ENCODE measurements at places on chromosomes 13 and 19.

GRCh38 chr19:44782729-44783128 is 5.0 kb downstream of the CBLC start:
- DNase-seq = no peak

- DNase-seq = peak; percentile 45
These were observed 133.9 kb downstream of the IRS2 start for GRCh38 chr13:109652531-109652930.

DNA sequence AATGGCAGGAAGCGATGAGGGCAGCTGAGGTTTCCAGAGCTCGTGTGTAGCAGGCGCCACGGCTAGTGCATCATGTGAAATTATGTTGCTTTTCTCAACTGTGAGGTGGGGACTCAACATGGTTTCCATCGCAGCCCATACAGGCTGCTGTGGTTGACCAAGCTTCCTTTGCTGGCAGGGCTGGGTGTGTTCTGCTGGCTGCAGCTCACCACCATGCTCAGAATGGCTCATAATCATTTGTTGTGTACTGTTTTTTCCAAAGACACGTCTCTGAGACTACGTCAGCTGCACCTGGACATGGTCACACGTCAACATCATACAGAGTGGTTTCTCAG is 16.1 kb upstream of the RASA3 start:
- DNase-seq = no peak

DNA sequence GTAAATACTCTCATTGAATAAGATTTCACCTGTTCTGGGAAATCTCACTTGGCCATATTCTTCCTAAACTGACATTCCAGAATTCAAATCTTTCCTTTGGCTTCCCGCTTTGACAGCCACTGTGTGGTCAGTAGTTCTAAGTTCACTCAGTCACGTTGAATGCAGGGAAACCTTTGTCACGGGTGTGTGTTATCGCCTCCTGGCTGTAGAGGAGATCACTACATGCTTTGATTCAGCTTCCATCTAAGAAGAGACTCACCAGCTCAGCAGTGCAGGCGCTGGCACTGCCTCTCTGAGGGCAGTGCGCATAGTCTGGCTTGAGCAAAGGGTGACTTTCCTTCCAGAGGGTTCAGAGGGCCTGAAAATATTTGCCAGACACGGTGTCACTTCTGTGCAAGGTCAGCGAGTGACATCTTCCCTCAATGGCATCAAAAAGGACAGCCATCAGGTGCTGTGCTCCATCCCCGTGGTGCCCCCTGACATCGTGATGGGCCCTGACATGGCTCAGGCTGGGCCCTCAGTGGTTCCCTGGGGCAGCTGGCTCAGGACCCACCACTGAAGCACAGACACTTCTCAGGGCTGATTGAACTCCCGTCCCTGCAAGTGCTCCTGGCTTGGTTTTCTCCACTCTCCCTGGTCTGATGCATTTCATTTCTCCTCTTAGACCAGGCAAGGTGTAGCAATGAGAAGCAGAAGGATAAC is 635.4 kb upstream of the ARGLU1 start:
- DNase-seq = no peak

DNA sequence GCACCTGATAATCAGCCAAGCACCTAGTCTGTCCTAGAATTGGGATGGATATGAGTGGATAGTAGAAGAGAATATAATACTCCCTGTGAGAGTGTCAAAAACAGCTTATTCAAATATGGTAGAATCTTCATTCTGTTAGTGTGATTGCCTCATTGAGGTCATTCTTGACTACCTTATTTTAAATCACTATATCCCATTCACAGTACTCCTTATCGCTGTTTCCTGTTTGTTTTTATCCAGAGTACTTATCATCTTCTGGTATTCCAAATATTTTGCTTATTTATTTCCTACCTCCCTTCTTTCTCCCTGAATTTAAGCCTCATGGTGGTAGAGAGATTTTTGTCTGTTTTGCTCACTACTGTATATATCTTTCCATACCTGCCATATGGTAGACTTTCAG is 9.9 kb downstream of the NDFIP2 start:
- peak; percentile 12 for DNase-seq

- DNase-seq = peak; percentile 99
These were observed 12.8 kb downstream of the IER2 start for GRCh38 chr19:13162724-13163608.

GRCh38 chr13:51549593-51549992 is 34.7 kb upstream of the WDFY2 start:
- no peak for DNase-seq

GRCh38 chr13:60137911-60138560 is 25.7 kb downstream of the DIAPH3 start:
- DNase-seq = no peak

- no peak for DNase-seq
These were observed 9.5 kb upstream of the RFX1 start for GRCh38 chr19:14015524-14016035.

DNA sequence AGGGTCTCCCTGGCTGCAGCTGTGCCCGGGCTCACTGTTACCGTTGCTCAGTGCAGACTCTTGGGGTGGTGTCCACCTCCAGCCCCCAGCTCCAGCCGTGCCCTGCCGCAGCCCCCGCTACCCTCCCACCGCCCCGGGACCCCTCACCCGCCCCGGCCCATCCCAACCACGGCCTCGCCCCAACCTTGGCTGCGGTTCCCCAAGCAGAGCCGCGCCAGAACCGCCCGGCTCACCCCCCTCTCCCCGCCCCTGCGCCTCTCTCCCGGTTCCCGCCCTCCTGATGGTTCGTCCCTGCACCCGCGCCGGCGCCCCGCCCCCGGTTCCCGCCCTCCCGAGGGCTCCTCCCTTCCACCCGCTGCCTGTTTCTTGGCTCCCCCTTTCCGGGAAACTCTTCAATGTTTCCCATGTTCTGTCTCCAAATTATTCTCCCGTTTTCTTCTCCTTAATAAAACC is 40.3 kb downstream of the ANKRD10 start:
- peak; percentile 83 for DNase-seq

DNA sequence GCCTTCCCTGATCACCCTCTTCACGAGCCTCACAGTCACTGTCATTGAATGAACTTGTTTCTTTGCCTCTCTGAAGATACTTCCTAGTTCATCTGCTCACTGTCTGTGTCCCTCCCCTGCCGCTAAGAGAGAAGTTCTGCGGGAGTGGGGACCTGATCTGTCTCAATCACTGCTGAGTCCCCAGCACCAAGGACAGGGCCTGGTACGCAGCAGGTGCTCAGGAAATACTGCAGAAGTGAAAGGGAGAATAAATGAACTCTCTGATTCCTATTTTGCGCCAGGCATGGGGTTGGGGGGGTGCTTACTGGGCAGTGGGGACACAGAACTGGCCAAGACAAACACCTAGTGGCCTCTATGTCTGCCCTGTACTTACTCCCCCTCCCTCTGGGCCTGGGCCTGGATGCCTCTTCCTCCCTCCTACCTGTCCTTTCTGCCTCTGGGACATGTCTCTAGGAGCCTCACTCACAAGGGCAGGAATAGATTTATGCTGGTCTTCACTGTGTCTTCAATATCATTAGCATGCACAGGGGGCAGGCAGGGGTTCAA is 17.5 kb downstream of the FCGBP start:
- DNase-seq = no peak

DNA sequence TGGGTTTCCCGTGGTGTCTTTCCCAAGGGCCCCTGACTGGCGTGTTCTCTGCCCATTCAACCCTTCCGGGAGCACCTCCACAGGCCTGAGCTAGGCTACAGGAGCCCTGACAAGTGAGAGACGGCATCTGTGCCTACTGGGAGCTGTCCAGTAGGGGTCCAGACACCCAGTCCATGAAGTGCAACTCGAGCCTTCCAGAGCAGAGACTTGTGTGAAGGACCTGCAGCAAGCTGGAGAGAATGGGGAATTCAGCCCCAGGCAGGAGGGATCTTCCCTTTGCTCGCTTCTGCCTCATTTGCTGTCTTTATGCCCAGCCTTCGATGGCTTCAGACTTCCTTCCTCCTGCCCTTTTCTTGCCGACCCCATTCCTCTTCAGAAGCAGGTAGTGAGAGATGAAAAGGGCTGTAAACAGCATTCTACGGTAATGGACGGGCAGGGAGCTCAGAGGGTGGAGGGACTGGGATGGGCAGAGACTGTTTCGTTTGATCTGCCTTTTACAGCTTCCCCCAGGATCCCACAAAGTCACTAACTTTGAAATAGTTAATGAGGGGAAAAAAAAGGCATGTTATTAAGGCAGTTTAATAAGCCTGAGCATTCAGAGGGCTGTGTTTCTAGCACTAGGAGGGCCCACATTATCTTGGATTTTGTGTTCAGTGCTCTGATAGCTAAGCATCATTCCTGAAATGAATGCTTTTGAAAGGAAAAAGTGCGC is 327.6 kb downstream of the FGF9 start:
- DNase-seq = no peak

GRCh38 chr19:493391-494170 is 2.7 kb upstream of the MADCAM1 start:
- no peak for DNase-seq

- no peak for DNase-seq
These were observed 210.1 kb downstream of the LIG4 start for GRCh38 chr13:108005231-108005630.

DNA sequence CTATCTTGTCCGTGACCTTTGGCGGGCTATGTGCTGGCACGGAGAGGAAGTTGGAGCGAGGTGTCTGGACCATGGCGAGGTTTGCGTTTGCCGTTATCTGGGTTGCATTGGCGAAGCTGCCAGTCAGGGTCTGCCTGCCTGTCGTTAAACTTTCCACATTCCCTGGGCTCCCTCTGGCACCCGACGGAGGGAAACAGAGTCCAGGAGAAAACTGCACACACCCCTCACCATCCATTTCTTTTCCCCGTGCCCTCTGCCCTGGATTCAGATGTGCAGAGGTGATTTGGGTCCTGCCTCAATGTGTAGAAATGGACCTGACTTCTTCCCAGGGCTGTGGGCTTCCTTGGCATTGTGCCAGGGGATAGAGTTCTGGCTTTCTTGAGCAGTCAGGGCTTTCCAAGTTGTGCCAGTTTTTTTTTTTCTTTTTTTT is 142.4 kb downstream of the URI1 start:
- DNase-seq = no peak

GRCh38 chr13:45630791-45631190 is 15.3 kb upstream of the ERICH6B start:
- DNase-seq = peak; percentile 50

GRCh38 chr13:29859971-29860370 is 9.6 kb upstream of the UBL3 start:
- peak; percentile 93 for DNase-seq

GRCh38 chr13:27728271-27728670 is 64.0 kb upstream of the GSX1 start:
- peak; percentile 15 for DNase-seq

DNA sequence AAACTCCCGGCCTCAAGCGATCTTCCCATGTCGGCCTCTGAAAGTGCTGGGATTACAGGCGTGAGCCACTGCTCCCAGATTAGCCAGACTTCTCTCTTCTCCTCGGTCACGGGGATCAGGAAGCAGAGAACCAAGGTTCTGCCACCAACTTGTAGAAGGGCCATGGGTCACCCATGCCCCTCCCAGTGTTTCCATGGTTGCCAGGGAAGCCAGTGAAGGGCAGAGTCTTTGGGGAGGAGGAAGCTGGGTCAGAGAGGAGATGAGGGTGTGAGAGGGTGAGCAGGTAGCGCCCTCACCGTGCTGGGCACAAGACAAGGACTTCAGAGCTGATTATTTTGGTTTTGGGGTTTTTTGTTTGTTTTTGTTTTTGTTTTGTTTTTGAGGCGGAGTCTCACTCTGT is 77.1 kb downstream of the GNG7 start:
- DNase-seq = no peak

DNA sequence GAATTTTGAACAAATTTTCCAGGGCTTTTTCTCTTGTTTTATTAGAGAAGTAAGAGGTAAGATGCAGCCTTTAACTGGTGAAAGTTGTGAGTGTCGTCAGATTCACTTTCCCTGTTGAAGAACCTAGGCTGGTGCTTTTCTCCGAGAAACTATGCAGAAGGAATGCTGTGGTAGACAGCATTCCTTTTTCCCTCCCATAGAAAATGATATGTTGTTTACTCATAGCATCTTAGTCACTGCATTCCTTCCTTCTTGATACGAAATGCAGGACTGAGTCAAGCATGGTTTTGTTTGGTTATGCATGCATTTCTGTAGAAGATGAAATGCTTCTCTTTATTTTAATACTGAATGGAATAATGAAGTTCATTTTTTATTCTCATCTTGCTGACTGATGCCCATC is 3.4 kb downstream of the ITGBL1 start:
- peak; percentile 97 for DNase-seq

DNA sequence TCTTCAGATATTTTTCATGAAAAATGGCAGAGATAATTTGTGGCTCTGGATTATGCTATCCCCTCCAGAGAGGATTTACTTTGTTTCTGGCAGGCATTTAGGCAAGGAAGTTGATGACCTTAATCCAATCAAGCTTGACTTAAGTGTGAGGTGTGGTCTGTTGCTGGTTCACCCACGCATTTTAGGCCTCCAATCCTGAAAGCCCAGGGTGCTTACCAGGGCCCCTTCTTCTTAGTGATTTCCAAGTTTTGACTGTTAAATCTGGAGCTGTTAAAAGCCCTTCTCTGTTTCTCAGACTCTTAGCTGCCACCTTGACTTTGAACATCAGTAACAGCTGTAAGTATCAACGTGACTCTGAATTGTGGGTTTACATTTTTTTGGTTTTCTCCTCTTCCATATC is 161.8 kb downstream of the DNAJC15 start:
- DNase-seq = no peak

DNA sequence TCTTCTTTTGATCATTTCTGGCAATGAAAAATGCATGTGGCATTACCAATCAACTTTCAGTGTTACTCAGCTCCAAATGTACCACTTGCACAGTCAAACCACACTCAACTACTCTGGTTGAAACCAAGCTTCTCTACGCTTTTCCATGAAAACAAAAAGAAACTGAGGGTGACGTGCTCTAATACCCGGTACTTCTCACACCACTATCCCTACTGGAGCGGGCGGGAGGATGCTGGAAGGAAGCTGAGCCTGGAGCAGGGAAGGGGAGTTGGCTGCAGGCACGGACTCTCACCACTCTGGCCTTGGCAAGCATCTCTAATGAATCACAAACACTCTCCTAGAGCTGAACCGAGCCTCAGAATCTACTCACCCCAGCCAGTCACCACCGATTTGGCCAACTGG is 48.2 kb downstream of the STK24 start:
- DNase-seq = no peak

GRCh38 chr13:111429064-111429558 is 108.7 kb downstream of the TEX29 start:
- peak; percentile 45 for DNase-seq

- no peak for DNase-seq
These were observed 121.1 kb downstream of the NHLRC3 start for GRCh38 chr13:39159393-39159792.

DNA sequence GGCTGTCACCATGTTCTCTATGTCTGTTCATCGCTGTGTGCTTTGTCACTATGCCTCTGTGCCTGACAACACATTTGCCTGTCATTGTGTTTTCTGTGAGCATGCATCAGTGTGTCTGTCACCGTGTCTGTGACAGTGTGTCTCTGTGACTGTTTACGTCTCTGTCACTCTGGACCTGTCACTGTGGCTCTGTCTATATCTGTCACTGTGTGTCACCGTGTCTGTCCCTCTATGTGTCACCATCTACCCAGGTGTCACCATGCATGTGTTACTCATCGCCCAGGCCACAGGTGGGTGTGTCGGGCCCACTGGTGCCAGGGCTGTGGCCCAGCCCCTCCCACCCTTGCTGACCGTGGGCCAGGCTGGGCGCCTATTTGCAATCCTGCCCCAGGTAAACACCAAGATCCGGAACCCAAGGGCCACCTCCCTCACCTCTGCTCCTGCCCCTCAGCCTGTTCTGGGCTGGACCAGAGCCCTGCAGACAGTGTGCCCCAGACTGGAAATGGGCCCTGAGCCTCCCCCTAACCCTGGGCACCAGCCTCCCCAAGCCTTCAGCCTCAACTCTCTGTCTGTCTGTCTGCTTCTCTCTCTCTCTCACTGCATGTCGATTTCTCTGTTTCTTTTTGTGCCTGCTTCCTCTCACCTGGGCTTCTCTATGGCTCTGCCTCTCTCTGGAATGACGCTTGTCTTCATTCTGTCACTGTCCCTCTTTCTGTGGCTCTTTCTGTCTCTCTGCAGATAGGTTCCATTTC is 7.7 kb downstream of the IRF2BP1 start:
- DNase-seq = no peak
